AG04449 (cell line): ENCODE measurements at places on chromosomes 4 and X.

DNA sequence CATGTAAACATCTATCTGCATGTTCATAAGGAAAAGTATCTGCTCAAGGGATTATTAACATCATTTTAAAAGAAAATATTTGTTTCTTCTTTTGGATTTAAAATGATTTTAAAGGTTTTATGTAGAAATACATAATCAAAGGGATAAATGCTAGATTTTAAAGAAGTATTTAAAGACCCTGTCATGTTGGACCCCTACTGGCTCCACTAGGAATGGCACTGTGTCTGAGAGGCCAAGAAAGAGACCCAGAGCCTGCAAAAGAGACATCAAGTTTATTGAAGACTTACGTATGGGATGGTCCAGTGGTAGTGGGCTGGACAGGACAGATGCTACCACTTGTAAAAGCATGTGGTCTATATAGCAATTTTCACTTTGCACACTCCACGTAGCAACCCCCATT is 78.7 kb upstream of the PCDH18 start:
- no peak for DNase-seq

GRCh38 chrX:13279279-13280018 is 40.4 kb downstream of the ATXN3L start:
- DNase-seq: no peak

- peak; percentile 31 for DNase-seq
Observed at GRCh38 chr4:39464886-39465501, 6.1 kb downstream of the LIAS start.

- DNase-seq: no peak
Observed at GRCh38 chrX:69133921-69134542, 31.2 kb downstream of the PJA1 start.

- DNase-seq: no peak
Observed at GRCh38 chr4:95956094-95956493, 116.2 kb downstream of the PDHA2 start.

DNA sequence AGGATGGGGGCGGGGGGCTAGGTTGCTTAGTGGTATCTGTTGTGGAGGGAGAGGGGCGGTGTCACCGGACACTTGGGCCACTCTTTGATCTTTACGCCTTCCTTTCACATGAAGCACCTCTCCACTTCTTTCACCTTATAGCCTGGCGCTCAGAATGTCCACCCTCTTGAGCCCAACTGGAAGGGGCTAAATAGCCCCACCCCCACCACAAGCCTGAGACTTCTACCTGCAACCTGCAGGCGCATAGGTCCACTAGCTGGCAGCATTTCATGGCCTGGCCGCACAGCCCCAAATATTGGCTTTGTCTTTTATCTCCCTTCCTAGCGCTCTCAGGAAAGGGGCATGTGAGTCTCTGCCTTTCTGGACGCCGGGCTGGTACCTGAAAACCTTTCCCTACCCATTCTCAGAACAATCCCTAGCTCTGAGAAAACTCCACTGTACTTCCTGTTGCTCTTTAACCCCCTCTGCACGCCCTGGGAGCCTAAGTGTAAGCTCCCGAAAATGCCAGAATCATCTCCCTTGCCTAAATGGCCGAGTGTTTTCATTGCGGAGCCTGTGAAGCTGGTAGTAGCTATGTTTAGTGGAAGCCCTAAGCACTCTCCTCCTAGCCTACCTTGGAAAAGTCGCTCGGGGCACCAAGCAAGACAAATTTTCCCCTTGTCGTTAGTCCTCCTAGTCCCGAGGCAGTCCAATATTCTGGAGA is 1.2 kb upstream of the TRPC5 start:
- no peak for DNase-seq

- no peak for DNase-seq
Observed at GRCh38 chr4:91330555-91331137, 973.1 kb upstream of the GRID2 start.

- no peak for DNase-seq
Observed at GRCh38 chrX:153727123-153727931, 2.7 kb downstream of the ABCD1 start.

- no peak for DNase-seq
Observed at GRCh38 chrX:87583679-87584078, 66.1 kb downstream of the KLHL4 start.

DNA sequence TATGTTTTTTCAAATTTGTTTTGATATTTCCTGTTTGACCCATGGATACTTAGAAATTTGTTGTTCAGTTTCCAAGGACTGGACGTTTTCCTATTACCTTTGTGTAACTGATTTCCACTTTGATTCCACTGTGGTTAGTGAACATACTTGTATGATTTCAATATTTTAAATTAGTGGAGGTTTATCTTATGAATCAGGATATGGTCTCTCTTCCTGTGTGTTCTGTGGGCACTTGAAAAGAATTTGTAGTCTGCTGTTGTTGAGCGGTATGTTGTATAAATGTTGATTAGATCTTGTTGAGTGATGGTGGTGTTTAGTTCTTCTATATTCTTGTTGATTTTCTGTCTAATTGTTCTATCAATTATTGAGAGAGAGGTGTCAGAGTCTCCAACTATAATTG is 21.2 kb upstream of the LAMTOR3 start:
- no peak for DNase-seq

GRCh38 chrX:45842207-45842925 is 641.7 kb upstream of the DIPK2B start:
- no peak for DNase-seq

GRCh38 chr4:2354118-2354517 is 64.3 kb downstream of the ZFYVE28 start:
- DNase-seq: no peak

GRCh38 chrX:65532016-65532415 is 2.6 kb downstream of the LAS1L start:
- no peak for DNase-seq

DNA sequence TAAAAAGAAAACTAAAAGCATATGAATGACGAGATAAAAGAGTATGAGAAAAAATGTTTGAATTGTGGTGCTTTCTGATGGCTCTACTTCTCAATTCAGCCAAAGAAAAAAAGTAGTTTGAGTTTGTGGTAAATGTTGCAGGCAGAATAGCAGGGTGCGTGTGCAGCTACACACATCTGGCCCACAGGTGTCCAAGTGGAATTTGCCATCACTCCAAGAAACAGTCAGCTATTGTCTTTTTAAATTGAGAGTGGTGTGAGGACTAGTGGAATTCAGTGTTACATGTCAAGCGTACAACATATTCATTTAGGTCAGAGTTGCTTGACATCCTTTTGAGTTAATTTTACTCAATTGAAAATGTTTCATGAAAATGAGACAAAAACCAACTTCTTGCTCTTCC is 424.8 kb upstream of the MAD2L1 start:
- no peak for DNase-seq

DNA sequence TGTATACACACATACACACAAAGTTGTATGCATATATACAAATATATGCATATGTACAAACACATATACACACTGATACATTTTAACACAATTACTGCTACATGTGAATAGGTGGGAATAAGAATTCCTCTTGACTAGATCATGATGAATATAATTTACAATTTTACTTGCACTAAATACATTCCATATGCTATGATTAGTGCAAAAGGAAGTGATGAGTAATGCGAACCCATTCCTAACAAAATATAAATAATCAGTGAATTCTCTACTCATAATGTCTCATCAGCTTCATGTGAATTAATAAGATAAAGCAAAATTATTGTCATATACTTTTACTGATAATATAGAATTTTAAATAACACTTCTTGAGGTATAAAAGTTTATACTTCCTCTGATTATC is 1077.3 kb upstream of the PCDH10 start:
- no peak for DNase-seq

DNA sequence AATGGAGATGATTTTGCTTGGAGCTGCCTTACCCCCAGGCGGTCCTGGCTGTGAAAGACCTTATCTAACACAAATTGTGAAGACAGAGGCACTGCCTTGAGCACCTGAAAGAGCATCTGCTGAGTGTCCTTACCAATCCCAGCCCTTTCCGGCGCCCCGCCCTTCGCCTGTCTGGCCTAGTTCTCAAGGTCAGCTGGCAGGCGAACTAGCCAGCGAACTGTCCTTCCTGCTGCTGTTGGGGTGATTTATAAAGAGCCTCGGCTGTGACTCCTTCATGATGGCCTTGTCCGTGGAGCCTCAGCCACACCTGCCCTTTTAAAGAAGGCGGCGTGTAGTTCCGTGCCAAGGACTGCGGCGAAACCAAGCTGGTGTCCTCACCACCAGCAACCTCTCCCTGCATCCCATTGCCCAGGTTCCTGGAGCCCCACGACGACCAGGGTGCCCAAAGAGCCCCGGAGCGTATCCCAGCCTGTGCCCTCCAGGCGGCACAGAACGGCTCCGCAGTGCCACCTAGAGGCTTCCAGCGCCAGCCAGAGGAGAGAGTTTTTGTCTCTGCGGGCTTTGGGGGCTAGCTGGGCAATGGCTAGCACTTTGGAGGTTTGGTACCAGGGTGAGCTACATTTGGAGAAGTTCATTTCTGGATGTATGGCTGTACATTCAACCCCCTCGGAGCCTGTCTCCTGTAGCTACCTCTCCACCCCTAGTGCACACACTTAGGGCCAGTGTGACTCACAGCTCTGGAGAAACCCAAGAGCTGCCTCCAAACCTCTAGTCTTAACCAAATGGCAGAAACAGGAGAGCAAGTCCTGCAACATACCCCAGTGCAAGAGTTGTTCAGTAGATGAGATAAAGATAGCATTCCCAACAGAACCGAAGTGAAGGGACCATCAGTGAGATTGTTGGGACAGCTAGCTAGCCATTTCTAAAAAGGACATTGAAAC is 36.8 kb upstream of the VMA21 start:
- DNase-seq: no peak

DNA sequence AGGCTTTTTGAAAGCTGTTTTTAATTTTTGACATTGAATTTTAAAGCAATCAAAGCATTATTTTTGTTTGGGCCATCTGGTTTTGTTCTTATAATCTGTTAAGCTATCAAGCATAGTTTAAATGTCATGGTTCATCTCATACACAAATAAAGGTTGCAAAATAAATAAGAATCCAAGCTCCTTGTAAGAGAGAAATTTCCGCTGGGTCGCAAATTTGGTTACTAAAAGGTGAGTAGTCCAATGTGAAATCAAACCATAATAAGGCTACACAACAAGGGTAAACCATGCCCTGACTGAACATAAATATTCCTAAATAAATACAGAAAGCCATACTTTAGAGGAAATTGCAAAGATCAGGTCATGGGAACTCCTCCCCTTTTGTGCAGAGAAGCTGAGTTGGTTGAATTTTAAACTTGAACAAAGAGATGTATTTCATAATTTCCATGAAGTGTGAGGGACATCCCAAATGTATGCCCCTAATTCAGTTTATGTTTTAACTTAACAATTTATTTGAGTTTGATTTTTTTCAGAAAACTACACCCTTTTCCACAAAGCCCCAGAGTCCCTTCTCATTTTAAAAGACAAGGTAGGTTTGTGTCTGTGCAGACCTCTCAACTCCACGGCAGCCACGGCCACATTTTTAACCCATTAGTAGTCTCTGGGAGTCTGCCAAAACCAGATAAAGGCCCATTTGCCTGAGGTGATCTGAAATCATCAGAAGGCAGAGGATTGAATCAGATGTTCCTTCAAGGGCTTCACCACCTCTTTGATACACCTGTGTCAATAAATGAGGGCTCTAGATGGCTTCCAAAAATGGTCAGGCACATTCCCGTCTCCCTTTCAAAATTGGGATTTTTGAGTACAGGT is 85.2 kb downstream of the PLAC1 start:
- no peak for DNase-seq

GRCh38 chr4:24471486-24472160 is 112.7 kb downstream of the DHX15 start:
- no peak for DNase-seq

GRCh38 chrX:44431194-44431593 is 87.7 kb upstream of the EFHC2 start:
- no peak for DNase-seq

- DNase-seq: no peak
Observed at GRCh38 chr4:141395919-141396318, 175.2 kb downstream of the ZNF330 start.

DNA sequence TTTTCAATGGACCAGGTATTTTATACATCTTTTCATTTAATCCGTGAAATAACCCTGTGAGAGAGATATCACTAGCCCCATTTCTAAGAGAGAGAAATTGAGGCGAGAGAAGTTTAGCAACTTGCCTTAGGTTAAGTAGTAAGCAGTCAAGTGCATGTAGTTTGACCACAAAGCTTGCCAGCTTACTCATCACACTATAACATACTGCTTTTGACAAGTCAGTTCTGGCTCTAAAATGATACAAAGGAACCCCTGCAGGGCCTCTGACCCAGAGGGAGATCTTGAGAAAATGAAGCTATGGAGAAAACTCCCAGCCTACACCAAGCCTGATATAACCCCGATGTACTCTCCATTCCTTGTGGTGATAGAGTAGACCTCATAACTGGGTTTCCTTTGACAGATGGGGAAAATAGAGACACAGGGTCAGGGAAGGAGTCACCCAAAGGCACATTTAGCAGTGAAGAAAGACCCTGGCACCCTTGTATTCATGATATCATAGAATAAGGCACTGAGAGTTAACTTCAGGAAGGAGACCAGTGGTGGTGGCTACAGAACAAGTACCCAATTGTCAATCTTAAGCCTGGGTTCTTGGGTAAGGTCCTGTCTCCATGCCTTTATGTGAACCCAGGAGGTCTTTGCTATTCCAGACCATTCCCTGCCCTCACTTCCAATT is 60.2 kb upstream of the MSN start:
- no peak for DNase-seq

GRCh38 chr4:88746206-88746605 is 48.6 kb upstream of the NAP1L5 start:
- DNase-seq: no peak

- no peak for DNase-seq
Observed at GRCh38 chr4:53477636-53478035, 100.2 kb downstream of the FIP1L1 start.

DNA sequence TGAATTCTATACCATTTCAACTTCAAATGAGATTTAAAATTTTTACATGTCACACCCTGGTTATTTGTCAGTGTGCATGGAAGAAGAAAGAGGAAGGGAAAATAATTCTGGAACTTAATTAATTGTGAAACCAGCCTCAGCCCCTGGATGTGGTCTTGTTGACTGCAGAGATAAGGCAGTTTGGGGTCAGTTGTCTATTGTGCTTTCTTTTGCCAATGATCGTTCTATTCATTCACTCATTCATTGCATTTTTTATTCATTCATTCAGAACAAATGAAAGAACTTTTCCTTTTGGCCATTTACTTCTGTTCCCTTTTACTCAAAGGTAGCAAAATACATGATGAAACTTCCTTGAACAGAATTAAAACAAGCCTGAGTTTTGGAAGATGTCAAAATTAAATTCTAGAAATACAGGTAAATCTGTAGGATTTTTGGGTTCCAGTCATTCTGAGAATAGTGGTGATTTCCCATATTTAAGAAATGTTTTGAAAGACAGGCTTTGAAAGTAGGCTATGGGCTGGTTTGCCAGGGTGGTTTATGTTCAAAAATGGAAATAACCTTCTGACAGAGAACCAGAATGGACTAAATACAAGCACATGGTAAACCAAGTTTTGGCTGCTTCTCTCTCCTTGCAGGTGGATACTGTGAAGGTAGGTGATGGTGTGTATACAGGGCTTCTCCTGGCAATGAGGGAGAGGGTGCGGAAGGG is 35.7 kb downstream of the PARM1 start:
- no peak for DNase-seq

DNA sequence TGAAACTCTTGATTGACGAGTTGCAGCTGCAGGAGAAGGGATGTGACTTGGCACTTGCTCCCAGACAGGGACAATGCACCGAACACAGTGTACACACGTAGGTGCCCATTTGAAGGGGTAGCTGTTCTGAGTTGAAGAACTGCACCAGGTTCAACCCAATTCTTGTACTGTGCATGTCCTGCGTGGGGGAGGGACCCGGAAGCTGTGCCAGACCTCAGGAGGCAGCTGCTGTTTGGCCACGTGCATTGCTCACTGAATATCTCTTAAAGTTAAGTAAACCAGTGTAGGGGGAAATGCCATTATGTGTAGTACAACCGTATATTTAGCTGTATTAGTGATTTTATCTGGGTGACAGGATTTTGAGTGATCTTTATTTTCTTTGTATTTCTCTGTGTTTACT is 12.0 kb upstream of the RBBP7 start:
- no peak for DNase-seq
